NCI-H2029 (cell line): ENCODE measurements at places on chromosomes 3 and 15.

- DNase-seq, result no peak
Observed at GRCh38 chr3:175338775-175339535, 479.8 kb downstream of the NAALADL2 start.

- DNase-seq, result no peak
Observed at GRCh38 chr3:99817047-99817436, 620 bp upstream of the CMSS1 start.

GRCh38 chr15:90801803-90802202 is 66.6 kb upstream of the FURIN start:
- no peak for DNase-seq

DNA sequence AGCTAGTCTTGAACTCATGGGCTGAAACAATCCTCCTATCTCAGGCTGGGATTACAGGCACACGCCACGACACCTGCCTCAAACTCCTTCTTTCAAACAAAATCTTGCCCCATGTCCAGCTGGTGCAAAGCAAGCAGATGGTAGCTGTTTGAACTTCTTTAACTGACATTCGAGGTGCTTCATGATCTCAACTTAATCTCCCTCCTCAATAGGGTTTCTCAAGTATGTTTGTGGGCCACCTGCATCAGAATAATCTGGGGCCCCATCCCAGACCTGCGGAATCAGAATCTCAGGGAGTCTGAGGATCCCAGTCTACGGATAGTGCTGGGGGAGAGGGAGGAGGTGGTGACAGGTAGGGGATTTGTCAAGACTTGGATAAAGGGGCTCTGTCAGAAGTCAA is 20.9 kb upstream of the TRH start:
- DNase-seq, result no peak

- no peak for DNase-seq
Observed at GRCh38 chr3:142641504-142641903, 45.3 kb downstream of the PLS1 start.

- no peak for DNase-seq
Observed at GRCh38 chr15:101510212-101511197, 21.0 kb upstream of the PCSK6 start.

GRCh38 chr15:63764124-63764803 is 69.5 kb downstream of the HERC1 start:
- DNase-seq, result no peak

DNA sequence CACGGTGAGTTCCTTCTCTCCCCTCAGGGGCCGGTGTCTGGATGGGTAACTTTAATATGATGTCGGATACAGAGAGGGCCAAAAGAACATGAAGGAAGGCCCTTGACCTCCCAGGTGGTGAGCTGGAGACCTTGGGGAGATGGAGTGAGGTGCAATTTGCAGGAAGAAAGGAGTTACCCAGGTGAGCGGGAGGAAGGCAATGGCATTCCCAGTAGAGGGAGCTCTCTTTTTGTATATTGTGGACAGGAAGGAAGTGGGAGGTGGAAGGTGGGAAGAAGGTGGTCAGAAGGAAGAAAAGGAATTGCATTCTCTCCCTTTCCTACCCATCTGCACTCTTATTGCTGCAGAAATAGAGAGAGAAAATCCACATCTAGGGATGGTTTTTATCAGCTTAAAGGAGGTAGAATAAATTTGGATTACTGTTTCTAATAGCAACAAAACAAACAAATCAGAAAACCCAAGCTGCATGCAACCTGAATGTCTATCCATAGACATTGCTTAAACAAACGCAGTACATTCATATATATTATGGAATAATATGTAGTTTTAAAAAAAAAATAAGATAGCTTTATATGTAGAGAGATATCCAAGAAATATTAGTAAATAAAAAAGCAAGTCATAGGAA is 169.0 kb upstream of the TSC22D2 start:
- DNase-seq, result peak; percentile 46

DNA sequence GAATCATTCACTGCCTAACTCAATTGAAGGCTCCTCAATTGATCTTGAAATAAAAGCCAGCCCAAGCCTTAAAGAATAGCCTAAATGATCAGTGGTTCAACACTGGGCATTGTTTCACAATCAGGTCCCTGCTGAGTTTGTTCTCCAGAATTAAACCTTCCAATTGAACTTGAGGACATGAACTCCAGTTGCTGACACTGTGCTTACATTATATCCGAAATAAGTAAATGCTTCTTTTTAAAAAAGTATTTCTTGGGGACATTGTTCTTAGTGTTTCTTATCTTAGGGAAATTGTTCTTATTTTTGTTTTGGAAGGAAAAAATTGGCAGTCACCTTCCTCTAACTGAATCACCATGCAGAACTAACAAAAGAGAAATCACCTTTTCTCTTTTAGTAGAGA is 450.2 kb downstream of the RBMS3 start:
- DNase-seq, result no peak

DNA sequence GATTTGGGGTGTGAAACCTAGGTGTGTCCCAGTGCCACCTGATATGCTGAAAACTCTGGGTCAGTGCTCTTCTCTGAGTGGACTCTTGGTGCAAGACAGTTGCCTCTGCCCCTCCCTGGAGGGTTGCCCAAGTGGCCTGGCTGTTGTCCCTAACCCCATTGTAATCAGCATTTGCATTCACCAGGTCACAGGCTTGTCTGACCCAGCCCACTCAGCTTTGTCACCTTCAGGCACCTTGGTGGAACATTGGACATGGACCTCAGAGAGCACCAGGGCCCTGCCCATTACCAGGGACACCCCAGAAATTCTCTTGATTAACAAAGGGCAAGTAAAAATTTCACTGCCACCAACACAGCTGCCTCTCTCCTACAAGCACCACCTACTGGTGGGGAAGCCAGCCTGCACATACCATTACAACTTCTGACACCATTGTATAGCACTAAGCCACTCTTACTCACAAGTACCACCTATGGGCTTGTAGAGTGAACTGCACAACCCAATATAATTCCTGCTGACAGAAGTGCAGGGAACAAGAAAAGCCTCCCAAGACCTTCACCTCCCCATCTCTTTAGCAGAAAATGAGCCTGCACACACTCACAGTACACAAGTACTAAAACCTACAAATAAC is 324.6 kb downstream of the EPHA6 start:
- no peak for DNase-seq

DNA sequence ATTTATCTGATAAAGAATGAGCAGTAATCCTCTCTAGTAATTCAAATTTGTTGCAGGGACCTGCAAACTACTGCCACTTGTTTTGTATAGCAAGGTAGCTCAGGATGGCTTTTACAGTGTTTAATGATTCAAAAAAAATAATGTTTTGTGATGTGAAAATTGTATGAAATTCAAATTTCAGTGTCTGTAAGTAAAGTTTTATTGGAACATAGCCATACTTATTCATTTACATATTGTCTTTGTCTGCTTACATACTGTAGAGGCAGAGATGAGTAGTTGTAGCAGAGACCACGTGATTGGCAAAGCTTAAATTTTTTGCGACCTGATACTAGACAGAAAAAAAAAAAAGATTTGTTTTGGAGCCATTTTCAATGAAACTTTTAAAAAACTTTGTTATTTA is 6.5 kb upstream of the UTS2B start:
- DNase-seq, result no peak

DNA sequence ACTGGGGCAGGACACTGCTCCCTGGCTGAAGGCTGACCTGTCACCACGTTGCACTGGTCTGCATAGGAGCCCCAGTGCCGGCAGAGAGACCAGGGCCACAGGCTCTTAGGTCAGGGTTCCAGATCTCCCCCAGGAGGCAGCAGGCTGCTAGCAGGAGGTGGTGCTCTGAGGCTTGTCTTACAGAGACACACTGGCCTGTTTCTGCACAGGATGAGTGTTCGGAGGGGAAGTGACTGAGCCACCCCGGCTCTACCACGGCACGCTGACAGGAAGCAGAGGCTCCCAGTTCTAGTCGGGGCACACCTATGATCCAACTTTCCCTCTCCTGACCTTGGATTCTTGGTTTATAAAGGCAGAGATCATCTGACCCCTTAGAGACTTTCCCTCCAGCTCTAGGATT is 8.6 kb downstream of the FBXL22 start:
- DNase-seq, result no peak

- no peak for DNase-seq
Observed at GRCh38 chr3:38137615-38138348, 679 bp upstream of the MYD88 start.

- DNase-seq, result no peak
Observed at GRCh38 chr15:25333049-25333448, 105.8 kb downstream of the UBE3A start.

GRCh38 chr15:65964792-65965433 is 95.6 kb downstream of the RAB11A start:
- DNase-seq, result no peak

DNA sequence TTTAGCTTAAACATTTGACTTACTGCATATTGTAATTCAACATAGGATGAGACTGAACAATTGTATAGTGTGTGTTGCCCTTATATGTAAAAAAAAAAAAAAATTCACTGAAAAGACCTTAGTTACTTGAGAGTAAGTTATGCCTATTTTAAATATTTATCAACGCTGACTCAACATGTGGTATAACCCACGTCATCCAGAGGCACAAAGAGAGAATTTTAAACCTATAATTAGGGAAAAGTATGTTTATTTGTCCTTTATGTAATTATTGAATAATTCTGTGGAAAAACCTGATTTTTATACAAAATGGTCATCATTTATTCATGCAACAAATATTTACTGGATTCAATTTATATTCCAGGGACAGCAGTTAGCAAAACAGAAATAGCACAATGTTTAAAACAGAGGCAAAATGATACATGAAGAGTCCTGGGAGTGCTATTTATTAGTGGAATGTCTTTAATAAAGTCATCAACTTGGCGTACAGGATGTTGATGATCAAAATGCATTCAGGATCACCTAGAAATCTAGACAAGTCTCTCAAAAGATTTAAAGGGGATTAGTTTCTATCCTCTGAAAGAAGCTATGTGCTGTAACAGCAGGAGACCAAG is 223.7 kb downstream of the PCCB start:
- no peak for DNase-seq

DNA sequence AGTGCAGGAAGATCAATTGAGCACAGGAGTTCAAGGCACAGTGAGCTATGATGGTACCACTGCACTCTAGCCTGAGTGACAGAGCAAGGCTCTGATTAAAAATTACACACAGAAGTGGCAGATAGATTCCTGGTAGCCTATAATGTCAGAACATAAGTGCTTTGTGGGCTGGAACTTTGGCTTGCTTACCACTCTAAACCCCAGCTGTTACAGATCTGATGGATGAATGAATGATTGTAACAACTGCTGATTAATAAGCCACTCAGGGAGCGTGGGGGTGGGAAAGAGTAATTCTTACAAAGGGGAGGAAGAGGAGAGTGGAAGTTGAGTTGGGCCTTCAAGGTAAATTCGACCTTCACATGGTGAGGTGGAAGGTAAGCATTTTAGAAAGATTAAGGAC is 40.9 kb upstream of the PTPN23 start:
- DNase-seq, result no peak

- DNase-seq, result no peak
Observed at GRCh38 chr3:150775001-150775599, 12.1 kb upstream of the SIAH2 start.

DNA sequence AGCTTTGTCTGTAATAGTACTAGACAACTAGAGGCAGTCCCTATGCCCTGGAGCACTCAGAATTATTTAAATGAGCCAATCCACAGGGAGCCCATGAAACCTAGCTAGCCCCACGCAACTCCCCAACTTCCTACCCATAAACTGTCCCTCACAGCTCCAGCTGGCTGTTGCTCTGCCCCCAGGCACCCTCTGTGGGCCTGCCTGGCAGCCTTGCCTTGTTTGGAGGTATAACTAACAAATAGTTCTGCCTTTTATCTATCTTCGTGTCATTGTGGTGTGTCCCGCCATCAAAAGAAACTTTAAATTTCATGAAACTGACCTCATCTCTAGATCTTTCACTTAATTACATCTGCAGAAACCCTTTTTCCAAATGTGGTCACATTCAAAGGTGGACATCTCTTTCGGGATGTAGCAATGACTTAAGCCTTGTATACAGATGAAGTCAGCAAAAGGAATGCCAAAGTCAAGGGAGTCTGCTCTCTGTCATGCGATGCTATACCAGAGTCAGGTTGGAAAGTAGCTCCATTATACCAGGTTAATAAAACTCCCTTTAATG is 1.8 kb upstream of the RTP3 start:
- DNase-seq, result no peak

- no peak for DNase-seq
Observed at GRCh38 chr3:86995537-86995936, 4.6 kb upstream of the VGLL3 start.

DNA sequence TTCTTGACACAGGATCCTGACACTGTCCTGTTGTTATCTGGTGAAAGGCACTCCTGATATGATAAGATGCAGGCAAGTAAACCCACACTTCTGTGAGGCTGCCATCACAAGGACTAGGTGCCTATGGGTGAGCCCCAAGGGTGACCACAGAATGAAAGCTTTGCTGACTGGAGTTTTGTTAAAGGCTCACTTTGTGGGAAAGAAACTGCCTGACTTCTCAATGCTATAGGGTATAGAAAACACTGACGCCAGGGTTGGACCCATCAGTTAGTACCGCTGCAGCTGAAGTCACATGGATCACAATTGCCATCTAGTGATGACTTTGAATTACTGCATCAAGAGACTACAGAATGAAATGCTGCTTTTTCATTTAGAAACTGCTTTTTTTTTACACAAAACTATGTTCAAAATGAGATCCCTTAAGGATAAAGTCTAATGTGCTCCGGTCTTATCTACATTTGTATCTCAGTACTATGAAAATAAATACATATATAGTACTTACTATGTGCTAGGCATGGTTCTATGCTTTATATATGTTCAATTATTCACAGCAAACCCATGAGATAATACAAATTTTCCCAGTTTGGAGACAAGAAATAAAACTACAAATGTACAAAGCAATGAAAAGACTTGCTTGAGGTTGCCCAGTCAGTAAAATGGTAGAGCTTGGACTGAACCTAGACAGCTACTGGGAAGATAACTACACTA is 64.2 kb upstream of the CMSS1 start:
- peak; percentile 3 for DNase-seq

GRCh38 chr3:8278448-8278847 is 223.2 kb upstream of the LMCD1 start:
- DNase-seq, result no peak

- no peak for DNase-seq
Observed at GRCh38 chr15:71390096-71390495, 274.8 kb downstream of the THSD4 start.

DNA sequence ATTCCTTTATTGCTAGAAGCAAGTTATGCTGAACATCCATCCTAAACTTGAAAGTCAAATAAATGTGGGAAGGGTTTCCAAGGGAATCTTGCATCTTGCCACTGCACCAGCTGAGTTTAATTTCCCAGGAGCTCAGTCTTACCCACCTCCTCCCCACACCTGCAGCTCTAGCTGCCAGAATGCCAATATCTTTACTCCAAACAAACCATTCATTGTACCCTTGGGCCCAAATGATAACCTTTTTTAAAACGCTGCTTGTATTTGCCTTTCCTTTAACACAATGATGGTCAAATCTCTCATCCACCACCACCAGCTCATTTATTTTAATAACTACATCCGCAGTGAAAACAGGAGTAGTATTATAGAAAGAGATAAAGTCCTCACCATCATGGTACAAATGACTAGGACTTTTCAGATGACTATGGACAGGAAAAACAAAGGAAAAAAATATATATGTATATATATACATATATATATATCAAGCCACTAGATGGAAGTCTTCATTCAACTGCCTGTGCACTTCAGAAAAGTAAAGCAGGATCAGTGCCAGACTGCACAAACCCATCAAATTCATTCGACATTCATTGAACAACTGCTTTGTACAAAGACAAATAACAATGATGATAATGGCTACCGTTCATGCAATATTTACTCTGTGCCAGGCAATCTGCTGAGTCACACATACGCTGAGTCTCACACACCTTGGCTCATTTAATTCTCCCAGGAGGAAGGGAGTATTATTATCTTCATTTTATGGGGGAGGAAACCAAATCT is 44.0 kb downstream of the BFSP2 start:
- DNase-seq, result peak; percentile 62

GRCh38 chr3:104785947-104786346 is 580.8 kb upstream of the ALCAM start:
- no peak for DNase-seq
